ENCODE measurements at places on chromosomes 7 and 10.

DNA sequence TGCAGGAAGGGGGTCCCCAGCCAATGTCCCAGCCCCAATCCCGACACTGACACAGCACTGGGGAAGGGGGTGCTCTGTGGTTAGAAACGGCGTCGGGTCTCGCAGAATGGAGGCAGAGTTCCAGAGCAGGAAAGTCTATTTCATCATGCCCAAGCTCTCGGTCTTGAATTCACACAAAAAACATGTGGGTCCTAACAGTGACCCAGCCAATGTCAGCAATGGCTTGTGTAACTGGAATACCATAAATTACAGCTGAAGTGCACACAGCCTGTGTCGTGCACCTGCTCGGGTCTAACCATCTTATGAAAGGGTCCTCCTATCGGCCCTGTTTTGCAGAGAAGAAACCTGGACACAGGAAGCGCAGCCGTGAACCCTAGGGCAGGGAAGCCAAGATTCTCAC is 324.1 kb downstream of the ADARB2 start:
- DNase-seq, result no peak

GRCh38 chr7:139744768-139745677 is 32.8 kb downstream of the HIPK2 start:
- no peak for DNase-seq

DNA sequence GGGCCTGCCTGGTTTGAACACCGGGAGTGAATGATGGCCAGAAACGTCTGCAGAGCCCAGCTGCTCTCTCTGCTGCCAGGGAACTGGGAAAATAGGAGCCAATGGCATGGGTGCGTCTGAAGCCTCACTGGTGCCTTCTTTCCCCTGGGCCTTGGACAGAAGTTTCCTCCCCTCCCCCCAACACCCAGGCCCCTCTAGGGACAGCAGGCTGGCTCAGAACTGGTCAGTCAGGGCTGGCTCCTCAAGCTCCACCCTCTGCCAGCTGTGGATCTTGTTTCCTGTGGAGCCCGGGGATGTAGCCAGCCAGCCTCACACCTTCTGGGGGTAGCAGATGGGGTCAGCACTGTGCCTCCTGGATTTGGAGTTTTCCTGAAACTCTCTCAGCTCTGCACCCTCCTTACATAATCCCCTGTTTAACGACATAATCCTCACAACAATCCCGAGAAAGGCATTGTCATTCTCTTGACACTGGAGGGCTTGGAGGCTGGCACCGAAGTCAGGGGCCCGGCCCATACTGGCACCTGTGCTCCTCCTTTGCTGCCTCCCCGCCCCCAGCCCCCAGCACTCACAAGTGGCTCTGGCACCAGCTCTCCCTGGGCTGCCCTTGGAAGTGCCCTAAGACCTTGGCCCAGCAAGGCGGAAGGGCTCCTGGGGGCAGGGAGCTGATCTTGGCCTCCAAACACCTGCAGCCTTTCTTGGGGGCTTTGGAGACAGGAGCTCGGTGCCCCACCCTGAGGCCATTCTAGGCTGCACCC is 5.7 kb downstream of the LDB3 start:
- no peak for DNase-seq

- DNase-seq, result no peak
These were observed 65.6 kb downstream of the DOCK4 start for GRCh38 chr7:112140600-112140999.

DNA sequence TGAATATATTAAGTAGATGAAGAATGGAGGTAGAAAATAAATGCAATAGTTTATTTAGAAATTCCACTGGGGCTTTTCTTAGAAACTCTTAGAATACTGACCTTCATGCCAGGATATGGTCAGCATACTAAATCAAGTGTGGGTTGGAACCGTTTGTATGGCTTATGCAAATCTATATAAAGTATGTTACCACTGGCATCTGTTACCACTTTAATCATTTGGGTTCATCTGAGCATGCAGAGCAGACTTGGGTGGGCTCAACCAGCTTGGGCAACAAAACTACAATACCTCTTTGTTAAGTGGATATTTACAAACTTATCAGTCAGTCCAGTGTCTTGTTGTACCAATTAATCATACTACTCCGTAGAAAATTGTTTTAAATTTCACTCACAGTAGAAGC is 125.8 kb downstream of the CRPPA start:
- no peak for DNase-seq

DNA sequence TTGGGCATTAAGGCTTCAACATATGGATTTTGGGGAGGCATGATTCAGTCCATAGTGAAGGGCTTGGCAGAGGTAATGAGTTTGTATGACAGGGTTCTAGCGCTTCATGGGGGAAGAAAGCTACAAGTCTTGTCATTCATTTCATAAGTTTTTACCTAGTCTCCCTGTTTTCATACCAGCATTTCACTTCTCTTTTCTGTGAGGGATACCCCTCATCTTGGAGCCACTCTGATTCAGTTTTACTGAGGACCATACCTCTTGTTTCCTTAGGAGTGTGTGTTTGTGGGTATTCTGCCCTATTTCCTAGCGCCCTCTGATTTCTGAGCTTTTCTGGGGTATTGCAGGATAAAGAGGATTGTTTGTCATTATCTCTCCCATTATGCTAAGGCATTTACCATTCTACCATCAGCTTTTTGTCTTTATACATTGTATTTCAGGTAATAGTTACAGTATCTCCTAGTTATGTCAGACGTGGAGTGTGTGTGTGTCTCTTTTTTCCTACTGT is 6.8 kb downstream of the RSBN1L start:
- DNase-seq, result no peak

DNA sequence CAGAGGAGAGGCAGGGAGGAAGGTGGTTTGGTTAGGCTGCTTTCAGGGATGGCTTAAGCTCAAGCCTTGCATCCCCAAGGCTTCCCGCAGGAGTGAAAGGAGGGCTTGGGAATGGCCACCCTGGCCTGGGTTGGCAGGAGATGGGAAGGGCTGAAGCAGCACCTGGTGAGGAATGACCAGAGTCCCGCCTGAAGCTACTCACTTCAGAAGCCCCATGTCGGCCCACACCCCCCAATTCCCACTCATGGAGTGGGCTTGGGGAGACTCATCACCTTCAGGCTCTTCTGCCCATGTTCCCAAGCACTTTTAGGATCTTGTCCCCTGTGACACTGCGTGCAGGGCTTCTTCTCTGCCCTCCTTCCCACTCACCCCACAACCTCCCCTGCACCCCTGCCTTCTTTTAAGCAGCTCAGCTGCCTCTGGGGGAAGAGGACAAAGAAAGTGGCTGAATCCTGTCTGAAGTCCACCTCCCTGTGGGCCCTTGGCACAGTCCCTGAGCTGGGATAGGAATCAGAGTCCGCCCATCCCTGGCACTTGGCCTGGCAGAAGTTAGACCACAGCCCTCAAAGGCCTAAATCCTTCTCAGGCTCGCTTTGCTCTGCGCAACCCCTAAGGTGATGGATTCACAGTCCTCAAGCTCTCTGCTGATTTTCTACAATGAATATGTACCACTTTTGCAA is 16.5 kb downstream of the RGR start:
- DNase-seq, result no peak

GRCh38 chr7:61576-62360 is 130.6 kb upstream of the FAM20C start:
- DNase-seq, result no peak

DNA sequence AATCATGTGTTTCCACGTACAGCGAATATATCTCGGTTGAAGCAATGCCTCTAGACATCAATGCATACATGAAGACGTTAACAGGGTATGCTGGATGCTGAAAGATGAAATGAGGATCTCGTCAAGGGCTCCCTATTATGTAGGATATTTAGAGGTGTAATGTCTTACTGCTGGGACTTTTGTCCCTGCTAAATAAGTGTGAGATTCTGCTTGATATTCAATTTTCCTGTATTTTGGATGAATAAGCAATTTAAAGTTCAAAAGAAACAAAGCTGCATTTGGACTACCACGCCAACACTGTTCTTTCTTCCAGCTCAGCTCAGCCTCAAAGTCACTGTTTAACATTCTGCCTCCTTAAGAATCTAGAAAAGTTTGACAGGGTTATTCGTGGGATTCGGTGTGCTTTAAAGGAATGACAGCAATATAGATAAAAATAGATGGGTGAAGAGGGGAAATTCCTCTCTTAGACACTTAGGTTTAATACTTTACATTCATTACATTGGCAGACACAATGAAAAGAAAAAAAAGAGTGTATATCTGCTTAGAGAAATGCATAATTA is 110.1 kb upstream of the RHEB start:
- DNase-seq, result no peak

DNA sequence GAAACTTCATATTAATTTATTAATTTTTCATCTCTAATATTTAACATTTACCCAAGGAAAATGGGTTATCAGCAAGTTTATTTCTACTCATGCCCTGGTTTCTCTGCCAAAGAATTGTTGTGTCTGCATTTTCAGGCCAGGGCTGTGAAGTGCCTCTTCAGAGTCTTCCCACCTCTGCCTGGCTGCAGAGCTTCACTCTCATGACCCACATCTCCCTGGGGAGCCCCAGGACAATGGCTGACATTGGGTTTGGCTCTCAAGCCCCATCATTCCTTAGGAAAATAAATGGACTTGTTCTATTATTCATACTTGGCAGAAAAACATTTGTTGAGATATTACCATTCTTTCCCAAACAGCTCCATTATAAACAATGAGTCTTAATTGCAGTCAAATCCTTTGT is 30.3 kb downstream of the CACNA2D1 start:
- no peak for DNase-seq

- DNase-seq, result no peak
These were observed 148.4 kb upstream of the AHR start for GRCh38 chr7:17150018-17150417.

DNA sequence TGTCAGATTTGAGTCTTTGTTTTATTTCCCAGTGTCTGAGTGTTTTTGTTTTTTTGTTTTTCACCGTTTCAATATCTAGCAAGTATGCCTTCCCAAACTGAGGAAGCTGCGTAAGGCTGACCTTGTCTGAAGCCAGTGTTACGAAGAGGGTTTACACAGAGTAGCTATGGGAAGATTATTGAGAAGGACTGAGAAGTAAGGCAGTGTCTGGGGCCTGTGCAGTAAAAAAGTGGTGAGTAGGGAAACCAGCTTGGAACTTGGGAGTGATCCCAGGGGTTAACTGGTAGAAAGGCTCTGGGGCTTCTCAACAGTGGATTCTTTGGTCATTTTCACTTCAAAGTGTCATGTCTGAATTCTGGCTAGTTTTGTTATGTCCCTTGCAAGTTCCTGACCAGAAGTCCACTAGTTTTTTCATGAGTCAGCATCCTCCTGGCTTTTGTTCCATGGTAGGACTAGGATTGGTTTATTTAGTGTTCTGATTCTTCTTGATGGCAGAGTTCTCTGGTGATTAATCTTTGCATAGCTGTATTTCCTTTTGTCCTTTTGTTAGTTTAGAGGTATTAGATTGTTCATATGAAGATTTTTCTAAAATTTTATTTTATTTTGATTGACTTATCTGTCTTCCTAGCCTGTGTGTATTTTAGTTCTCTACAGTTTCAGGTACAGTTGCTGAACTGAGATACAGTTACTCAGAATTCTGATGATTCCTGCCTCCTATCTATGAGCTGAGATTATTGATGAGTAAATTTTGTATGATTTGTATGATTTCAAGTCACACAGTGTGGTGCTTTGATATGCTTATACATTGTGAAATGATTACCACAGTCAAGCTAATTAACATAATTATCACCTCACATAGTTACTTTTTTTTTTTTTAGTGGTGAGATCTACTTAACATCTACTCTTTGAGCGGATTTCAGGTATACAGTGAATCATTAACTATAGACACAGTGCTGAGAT is 19.0 kb downstream of the GARS1 start:
- DNase-seq, result no peak

DNA sequence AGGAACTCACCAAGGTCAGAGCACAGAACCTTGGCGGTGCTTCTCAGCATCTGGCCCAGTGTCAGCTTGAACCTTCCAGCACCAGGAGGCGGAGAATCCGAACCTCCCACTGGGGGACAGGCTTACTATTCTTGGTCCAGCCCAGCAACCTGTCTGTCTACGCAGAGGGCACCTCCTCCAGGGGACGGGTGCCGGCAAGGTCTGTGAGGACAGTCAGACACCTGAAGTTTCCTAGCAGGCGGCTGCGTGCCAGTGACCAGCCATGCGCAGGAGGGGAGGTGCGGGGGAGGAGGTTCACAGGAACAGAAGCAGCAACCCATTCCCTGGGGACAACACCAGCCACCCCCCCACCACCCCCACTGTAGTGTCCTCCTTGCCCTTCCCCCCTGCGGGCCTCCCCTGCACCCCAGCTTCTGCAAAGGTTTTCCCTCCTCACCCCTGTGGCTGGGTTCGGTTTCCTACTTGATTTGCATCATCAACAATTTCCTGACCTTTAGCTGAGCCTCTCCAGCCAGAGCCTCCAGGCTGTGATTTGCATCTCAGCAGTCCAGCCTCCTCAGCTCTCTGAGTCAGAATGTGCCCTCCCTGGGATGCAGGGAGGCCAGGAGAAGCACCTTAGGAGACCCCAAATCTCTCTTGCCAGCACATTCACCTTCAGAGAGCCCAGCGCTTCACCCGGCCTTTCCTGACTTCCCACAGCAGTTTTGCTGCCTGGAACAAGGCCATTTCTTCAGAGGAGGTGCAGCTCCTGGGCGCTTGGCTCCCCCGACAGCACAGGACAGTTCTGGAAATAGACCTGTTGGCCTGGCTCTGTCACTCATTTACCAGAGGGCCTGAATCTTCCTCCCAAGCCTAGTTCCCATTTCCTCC is 107.5 kb upstream of the NPS start:
- no peak for DNase-seq

DNA sequence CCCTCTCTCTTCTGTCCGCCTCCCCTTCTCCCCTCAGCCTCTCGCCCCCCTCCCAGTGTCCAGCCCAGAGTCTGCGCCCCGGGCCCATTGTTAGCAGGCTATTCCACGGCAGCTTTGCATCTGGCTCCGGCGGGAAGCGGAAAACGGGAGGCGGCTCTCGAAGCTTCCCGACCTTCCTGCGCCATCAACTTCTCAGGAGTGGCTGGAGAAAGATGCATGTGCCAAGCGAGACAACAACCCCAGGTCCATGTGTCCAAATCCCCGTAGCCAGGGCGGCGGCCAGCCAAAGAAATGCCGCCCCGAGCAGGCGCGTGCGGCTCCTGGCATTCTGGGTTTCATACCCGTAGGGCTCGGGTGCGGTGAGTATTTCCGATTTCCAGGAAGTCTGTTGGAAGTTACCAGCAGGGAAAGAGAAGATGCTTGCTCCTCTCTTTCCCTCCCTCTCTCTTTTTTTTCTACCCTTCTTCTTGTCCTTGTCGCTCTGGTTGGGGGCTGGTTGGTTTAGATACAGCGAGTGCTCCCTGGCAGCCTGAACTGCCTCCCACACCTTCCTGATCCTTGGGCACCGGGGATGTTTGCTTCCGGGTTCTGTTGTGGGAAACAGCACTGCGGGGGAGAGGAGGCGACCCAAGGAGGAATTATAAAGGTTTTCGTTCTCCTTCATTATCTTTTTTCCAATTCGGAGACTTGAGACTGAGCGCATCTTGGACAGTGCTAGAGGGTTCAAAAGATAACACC is 1.2 kb upstream of the HOXA2 start:
- DNase-seq, result no peak

GRCh38 chr7:71705901-71706596 is 574.1 kb downstream of the GALNT17 start:
- no peak for DNase-seq

All from NCI-H2029 treated with DMSO at 0.1 percent for 48 hours (cell line).